ENCODE measurements at places on chromosomes 11 and 22. TPM values are rescaled to one million over a fixed set of nuclear protein-coding genes. Genes with fewer than 3 reads are reported as not detected.

CCDC73 gene
- not detected for total RNA-seq

OR4C16 gene
- not detected for total RNA-seq

CBLIF gene
- total RNA-seq, result not detected

CHST1 gene
- 0.14 TPM for total RNA-seq

HEPN1 gene
- not detected for total RNA-seq

ZNF215 gene
- total RNA-seq, result 4.5 TPM

LAMTOR1 gene
- 137 TPM for total RNA-seq

ADM2 gene
- 1.1 TPM for total RNA-seq

COMT gene
- total RNA-seq, result 310 TPM

KCTD17 gene
- total RNA-seq, result 43.3 TPM

GRCh38 chr11:72482211-72482812, 48.0 kb upstream of the CLPB start:
- peak; percentile 72 for DNase-seq

- no peak for DNase-seq
Observed at GRCh38 chr22:44888491-44889254, 121.1 kb downstream of the PHF21B start.

- no peak for DNase-seq
Observed at GRCh38 chr11:128696941-128697340, 3.1 kb downstream of the FLI1 start.

DNA sequence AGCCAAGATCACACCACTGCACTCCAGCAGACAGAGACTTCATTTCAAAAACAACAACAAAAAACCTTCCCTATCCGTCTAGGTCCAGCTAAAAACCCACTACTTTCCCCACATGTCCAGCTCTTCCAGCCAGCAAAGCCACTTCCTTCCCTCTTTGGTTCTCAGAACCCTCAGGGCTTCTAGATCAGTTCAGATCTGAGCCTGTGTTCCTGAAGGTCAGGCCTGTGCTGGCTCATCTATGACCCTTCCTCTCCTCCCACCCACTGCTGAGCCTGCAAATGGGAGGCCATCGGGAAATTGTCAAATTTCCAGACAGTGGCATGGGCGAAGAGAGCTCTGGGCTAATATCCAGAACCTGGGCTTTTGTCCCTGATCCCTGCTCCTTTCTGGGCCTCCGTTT, 37.8 kb downstream of the SLCO2B1 start:
- DNase-seq, result no peak

DNA sequence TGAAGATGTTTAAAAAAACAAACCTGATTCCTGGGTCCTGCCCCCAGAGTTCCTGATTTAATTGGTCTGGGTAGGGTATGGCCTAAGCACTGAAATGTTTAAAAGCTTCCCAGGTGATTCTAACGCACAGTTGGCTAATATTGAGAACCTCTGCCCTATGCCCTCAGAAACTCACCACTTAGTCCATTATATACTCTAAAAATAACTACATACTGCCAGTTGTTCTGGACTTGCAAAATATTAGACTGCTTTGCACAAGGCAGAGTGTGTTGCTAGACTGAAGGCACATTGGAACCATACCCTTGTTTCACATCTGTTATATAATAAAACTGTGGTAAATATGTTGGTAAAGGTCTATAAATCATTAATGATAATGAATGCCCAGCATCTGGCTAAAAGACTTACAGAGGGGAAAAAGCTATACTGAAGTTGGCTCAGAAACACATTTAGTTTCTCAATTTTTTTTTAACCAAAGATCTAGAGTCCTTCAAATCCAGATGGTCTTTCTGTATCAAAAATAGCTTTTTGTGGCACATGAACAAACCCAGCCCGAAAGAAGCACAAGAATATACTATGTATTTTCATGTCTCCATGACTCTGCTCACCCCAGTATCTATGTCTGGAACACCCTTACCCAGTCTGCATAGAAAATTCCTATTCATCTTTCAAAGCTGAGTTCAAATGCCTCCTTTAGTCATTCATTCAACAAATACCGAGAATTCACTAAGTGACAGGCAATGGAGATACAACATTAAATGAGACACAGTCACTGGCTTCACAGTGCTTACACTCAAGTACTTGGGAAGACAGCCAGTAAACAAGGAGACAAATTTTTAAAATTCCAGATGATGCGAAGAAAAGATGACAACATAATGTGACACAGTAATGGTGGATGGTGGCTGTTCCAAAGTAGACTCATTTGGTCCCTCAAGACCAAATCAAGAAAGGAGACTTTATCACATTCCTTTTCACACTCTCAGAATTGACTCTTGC, 44.1 kb downstream of the RBFOX2 start:
- no peak for DNase-seq

GRCh38 chr11:126313826-126314225, 10.0 kb downstream of the DCPS start:
- no peak for DNase-seq

DNA sequence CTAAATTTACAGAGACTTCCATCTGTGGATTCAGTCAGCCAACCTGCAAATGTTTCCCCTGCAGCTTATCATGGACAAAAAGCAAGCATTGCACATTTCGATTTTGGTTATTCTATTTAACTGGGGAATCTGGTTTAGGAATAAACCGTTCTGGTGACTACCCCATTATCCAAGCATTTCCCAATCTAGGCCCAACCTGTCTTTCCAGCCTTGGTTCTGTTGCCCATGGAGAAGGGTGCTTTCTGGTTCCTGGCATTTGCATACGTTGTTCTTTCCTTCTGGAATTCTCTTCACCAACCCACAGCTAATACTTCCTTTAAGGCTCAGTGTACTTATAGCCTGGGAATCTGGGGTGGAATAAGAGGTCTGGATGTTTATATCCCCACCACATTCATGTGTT, 1.4 kb upstream of the TMEM123 start:
- DNase-seq, result no peak

- DNase-seq, result no peak
Observed at GRCh38 chr11:60263402-60263801, 17.1 kb upstream of the MS4A4A start.
